ENCODE measurements at places on chromosomes 5 and 9. TPM values are rescaled to one million over a fixed set of nuclear protein-coding genes. Genes with fewer than 3 reads are reported as not detected.

GRCh38 chr5:116660929-116661328, 86.3 kb upstream of the SEMA6A start:
- DNase-seq, result no peak

IDNK gene
- total RNA-seq, result 5.8 TPM

OLFML2A gene
- total RNA-seq, result 2.3 TPM

GRCh38 chr9:129586245-129586644, 34.7 kb downstream of the C9orf50 start:
- no peak for DNase-seq

- no peak for DNase-seq
Observed at GRCh38 chr9:20197976-20198685, 409.3 kb upstream of the SLC24A2 start.

- no peak for DNase-seq
Observed at GRCh38 chr5:67724412-67725135, 491.0 kb upstream of the PIK3R1 start.

DNA sequence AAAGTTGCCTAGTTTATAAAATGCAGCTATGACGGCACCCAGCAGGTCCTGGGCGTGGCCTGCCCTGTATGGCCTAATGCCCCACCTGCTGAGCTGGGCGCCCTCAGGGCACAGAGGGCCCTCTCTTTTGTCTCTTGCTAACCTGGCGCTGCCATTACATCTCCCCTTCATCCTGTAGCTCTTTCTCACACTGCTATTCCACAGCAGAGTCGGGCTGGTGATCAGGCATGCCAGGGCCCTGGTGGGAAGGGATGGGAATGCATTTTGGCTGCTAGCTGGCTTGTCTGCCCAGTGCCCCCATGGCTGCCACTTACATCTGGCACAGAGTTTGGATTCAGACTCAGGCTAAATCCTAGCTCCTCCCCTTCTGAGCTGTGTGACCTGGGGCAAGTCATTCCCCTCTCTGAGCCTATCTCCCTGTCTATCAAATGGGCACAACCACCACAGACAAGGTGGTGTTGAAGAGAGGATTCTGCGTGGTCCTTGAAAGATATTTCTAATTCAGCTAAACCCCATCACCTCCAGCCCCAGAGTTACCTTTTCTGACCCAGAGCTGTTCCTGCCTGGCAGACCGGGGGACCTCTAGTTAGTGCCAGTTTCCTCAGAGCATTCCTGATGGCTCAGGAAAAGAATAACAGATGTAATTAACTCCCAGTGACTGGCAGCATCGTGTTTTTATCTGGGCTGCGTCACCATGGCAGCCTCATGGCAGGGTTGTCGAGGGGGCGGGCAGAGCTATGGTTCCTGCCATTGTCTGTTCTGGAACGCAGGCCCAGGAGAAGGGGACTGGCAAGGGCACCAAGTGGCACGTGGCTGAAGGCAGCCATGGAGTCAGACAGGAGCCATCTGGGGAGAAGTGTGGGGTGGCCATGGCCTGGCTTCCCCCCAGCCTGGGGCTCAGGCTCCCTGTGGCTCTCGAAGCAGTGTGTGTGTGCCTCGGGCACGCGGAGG, 6.3 kb downstream of the PRR7 start:
- peak; percentile 56 for DNase-seq

PCDHGA10 gene
- total RNA-seq, result 3.0 TPM

CDKN2B gene
- total RNA-seq, result 9.9 TPM

All from dermis microvascular lymphatic vessel endothelial cell (primary cell).